ENCODE measurements at places on chromosomes 12 and 14.

DNA sequence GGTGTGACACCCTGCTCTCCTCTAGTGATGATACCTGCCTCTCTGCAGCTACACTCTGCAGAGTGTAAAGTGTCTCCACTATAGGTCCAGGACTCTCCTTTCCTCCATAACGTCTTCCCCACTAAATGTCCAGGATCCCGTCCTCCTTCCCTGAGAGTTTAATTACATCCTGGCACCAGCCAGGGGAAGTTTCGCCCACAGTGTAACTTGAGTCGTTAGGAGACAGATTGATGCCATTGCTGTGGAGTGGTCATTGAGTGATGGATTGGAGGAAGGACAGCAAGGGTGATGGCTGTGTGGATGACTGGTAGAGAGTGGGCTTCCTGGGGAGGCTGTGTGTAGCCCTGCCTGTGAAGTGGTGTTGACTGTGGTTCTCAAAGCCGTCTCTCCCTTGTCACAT is 84.0 kb upstream of the TMEM132D start:
- no peak for DNase-seq
- H3K27me3 ChIP-seq, result no peaks in the 10 kb centered on the region
- H3K27ac ChIP-seq, result no peak overlapping the region
- no peaks in the 10 kb centered on the region for H3K4me1 ChIP-seq
- no peaks in the 10 kb centered on the region for H3K36me3 ChIP-seq

DNA sequence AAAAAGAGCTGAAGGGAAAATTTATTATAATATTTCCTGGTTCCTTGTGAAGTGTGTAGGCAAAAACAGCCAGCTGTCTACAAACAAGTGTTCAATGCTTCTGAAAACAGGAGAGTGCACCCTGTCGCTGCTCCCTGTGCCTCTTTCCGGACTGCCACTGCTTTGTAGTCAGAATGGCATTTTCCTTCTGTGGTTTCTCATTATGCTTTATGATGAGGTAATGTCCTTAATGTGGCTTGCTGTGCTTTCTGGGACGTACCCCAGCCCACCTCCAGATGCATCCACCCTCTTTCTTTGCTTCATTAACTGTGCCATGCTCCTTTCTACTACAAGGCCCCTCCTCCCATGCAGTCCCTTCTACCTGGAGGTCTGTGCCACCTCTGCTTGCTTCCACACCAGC is 148.1 kb downstream of the SYT1 start:
- H3K27me3 ChIP-seq, result no peaks in the 10 kb centered on the region
- no peaks in the 10 kb centered on the region for H3K4me1 ChIP-seq
- H3K4me3 ChIP-seq, result no peak overlapping the region
- H3K27ac ChIP-seq, result no peak overlapping the region

- no peak overlapping the region for H3K4me3 ChIP-seq
- H3K27me3 ChIP-seq, result no peaks in the 10 kb centered on the region
- H3K36me3 ChIP-seq, result no peaks in the 10 kb centered on the region
- no peak for DNase-seq
- no peaks in the 10 kb centered on the region for H3K4me1 ChIP-seq
- no peak overlapping the region for H3K27ac ChIP-seq
Measured at GRCh38 chr12:78226763-78227162, 396.1 kb downstream of the NAV3 start.

- DNase-seq, result no peak
- H3K27me3 ChIP-seq, result no peaks in the 10 kb centered on the region
- no peak overlapping the region for H3K27ac ChIP-seq
- H3K36me3 ChIP-seq, result no peaks in the 10 kb centered on the region
- no peak overlapping the region for H3K4me3 ChIP-seq
Measured at GRCh38 chr12:90978117-90978770, 23.3 kb upstream of the CCER1 start.

DNA sequence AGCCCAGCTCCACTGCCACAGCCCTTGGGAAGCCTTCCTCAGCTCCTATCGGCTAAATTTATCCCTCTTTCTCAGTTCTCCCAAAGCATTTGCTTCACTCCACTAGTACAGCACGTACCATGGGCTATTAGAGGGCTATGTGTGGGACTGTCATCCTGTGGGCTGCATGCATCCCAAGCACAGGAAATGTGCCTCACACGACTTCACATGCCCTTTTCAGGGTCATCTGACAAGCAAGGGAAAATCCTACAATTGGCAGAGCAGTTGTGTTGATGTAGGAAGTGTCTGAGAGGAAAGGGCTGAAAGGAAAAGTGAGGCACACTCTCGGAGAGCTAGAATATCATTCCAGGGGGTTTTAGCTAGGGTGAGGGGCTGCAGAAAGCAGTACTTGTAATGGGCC is 47.6 kb downstream of the NINJ2 start:
- peak; percentile 43 for DNase-seq
- H3K27me3 ChIP-seq, result no peaks in the 10 kb centered on the region
- H3K36me3 ChIP-seq, result no peaks in the 10 kb centered on the region
- no peak overlapping the region for H3K4me3 ChIP-seq

DNA sequence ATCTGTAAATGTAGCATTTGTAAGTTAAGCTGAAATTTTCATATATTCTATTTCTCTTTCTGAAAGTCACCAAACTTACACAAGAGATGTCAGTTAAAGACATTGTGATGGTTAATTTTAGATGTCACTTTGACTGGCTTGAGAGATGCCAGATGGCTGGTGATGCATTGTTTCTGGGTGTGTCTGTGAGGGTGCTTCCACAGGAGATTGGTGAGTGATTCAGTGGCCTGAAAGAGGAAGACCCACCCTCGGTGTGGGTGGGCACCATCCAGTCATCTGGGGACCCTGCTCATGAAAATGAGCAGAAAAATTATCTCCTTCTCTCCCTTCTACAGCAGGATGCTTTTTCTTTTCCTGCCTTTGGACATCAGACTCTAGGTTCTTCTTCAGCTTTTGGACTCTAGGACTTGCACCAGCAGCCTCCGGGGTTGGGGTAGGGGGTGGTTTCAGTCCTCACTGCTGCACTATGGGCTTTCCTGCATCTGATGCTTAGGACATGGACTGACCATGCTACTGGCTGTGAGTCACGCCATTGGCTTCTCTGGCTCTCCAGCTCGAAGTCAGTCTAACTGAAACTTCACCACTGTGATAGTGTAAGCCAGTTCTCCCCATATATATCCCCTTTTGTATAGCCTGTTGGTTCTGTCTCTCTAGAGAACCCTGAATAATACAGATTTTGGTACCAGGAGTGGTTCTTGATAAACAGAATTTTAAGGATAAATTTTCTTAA is 20.9 kb downstream of the PDE6H start:
- DNase-seq, result no peak
- no peak overlapping the region for H3K4me3 ChIP-seq
- no peaks in the 10 kb centered on the region for H3K36me3 ChIP-seq
- H3K27ac ChIP-seq, result no peak overlapping the region

DNA sequence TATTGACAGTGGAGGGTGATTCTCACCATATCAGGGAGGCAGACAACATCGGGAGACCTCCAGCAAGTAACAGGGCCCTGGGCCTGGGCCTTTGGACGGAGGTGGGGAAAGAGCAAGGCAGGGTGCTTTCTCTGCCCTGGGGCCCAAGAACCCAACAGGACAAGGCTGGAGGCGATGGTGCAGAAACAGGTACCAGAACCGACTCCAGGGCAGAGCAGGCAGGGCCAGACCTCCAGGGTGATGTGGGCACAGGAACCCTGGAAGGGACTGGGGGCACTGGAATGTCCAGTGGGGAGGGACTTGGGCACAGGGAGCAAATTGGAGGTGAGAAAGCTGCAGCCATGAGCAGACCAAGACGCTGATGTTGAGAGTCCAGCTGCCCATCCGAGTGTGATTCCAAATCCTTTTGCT is 44.4 kb downstream of the PRMT8 start:
- H3K27ac ChIP-seq, result no peak overlapping the region
- no peaks in the 10 kb centered on the region for H3K36me3 ChIP-seq
- no peak for DNase-seq
- no peak overlapping the region for H3K4me3 ChIP-seq

DNA sequence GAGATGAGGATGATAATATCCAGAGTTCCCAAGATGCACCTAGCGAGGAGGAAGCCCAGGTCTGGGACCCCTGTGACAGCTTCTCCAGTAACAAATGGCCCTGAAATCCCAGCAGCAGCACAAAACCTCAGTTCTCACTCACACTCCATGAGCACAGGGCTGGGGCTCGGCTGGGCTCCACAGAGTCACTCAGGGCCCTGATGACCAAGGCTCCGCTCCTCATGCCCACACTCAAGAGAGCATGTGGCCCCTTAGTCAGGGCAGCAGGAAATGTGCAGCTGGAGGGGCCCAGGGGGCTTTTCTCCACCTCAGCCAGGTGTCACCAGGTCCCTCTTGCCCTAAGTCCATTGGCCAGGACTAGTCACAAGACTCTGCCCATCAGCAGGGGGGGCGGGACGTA is 242.7 kb upstream of the SFSWAP start:
- DNase-seq, result no peak
- no peaks in the 10 kb centered on the region for H3K4me1 ChIP-seq
- H3K27ac ChIP-seq, result no peak overlapping the region
- H3K4me3 ChIP-seq, result no peak overlapping the region
- H3K36me3 ChIP-seq, result no peaks in the 10 kb centered on the region
- no peaks in the 10 kb centered on the region for H3K27me3 ChIP-seq

DNA sequence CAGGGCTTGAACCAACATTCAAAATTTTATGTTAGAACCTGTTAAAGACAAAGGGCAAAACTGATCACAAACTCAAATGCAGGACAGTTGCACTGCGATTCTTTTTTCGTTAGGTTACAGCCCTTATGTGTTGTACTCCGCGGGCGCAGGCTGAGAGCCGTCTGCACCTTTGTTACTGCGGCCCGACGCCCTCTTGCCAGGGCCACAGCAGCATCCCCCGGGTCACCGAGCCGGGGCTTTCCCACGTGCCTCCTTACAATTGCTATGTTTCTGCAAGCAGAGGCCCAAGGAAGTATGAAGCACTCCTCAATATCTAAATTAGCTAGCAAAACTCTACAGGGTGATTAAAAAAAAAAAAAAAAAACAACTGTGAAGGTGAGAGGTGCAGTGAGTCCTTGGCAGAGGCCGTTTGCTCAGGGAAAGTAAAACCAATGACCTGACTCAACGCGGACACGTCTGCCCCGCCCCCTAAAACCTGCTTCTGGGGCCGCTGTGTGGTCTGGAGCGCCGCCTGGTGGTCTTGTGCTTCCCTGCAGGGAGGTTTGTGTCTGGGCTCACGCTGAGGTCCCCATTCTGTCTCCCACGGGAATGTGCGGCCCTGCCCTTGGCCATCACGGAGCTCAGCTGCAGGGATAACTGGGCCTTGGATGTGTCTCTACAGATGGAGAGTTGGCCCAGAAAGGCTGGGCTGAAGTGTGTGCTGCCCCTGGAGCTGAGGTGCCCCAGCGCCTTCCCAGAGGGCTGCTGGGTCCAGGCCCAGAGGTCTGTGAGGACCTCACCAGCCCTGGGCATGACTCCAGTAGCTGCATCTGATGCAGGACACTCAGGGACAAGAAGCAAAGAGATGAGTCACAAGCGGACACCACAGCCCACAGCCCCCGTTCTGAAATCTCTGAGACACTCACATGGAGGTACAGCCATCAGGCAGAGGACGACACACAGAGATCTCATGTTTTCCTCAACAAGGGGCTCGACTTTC is 418.5 kb downstream of the TMEM121 start:
- no peak overlapping the region for H3K4me3 ChIP-seq
- H3K4me1 ChIP-seq, result no peaks in the 10 kb centered on the region
- peak; percentile 46 for DNase-seq
- H3K27ac ChIP-seq, result no peak overlapping the region

DNA sequence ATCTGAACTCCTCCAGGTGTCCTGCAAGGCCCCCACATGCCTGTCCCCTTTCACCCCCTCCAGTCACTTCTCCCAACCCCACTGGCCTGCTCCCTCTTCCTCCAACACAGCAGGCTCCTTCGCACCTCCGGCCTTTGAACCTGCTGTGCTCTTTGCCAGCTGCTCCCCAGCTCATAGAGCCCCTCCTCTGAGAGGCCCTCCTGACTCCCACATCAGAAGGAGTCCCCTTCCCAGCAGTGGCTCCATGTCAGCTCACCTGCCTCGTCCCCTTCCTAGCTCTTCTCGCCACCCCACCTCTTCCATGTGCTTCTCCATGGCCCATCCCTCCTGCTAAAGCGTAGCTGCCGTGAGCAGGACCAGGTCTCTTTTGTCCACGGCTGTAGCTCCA is 22.1 kb downstream of the SCARB1 start:
- H3K36me3 ChIP-seq, result no peaks in the 10 kb centered on the region
- DNase-seq, result no peak
- H3K4me1 ChIP-seq, result peaks cover 54% of the 10 kb centered on the region
- no peak overlapping the region for H3K4me3 ChIP-seq
- H3K27me3 ChIP-seq, result no peaks in the 10 kb centered on the region

DNA sequence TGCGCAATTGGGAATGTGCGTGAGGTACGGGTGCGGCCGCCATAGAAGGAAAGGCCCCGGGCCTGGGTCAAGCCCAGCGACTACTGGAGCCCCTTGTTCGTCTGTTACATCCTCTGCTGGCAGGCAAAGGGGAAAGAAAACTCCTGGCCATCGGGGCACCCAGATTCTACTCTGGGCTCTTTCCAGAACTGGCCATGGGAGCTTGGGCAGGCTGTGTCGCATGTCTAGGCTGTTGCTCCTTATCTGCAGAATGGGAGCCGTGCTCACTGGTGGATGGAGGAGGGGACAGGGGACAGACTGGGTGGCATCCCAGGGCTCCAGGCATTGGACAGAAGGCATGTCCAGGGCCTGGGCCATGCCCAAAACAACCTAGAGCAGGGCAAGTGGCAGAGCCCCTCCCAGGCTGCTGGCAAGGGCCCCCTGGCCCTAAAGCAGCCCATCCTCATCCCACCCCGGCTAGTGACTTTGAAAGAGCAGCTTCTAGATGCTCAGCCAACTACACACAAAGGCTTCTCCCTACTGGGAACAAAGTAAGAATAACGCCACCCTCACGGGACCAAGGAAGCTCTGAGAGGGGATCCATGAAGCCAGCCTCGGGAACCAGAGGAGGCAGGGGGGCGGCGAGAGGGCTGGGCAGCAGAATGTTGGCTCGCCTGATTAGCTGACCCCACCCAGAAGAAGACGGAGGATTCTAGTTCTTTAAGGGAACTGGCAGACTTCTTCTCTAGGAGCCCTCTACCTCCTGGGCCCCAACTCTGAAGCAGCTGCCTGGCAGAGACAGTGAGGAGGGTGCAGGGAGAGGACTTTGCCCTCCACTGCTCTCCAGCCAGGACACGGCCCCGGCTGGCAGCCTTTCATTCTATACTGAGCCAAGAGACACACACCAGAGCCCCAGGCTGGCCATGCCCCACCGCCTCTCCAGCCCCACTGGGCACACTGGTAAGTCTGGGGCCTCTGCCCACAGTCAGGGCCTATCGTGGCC is 96.8 kb downstream of the SINHCAF start:
- H3K36me3 ChIP-seq, result no peaks in the 10 kb centered on the region
- DNase-seq, result no peak
- H3K4me3 ChIP-seq, result no peak overlapping the region
- no peak overlapping the region for H3K27ac ChIP-seq
- no peaks in the 10 kb centered on the region for H3K27me3 ChIP-seq

Measured in adrenal gland (tissue), 19 donors.